ENCODE measurements at places on chromosomes 5 and 9.

- DNase-seq: no peak
Observed at GRCh38 chr9:9752722-9753121, 860.1 kb downstream of the PTPRD start.

DNA sequence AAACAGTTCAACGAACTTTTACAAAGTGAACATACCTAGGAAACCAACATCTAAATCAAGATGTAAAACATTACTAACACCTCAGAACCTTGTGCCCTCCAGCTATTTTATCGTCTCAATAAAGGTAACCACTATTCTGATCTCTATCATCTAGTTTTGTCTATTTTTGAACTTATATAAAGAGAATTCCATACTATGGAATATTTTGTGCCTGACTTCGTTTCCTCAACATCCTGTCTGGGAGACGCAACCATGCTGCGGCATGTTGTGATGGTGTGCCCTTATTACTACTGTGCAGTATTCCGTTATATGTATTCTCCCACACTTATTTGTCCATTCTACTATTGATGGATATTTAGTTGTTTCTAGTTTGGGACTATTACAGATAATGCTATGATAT is 99.2 kb downstream of the NR6A1 start:
- no peak for DNase-seq

DNA sequence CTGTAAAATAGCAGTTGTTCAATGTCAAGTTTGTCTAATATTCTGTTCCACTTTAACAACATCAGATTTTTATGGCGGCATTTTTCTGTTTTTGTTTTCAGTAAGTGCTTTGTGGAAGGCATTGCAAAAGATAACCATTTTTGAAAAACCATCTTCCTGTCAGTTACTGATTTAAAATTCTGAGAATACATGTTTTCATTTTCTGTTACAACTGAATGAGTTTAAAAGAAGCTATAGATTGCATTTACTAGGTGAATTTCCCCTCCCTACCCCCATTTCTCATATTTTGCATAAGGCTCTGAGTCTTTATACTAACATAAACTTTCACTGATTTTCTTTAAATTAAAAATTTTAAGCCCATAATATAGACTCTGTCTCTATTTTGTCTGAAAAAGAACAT is 4.6 kb upstream of the ERAP2 start:
- no peak for DNase-seq

DNA sequence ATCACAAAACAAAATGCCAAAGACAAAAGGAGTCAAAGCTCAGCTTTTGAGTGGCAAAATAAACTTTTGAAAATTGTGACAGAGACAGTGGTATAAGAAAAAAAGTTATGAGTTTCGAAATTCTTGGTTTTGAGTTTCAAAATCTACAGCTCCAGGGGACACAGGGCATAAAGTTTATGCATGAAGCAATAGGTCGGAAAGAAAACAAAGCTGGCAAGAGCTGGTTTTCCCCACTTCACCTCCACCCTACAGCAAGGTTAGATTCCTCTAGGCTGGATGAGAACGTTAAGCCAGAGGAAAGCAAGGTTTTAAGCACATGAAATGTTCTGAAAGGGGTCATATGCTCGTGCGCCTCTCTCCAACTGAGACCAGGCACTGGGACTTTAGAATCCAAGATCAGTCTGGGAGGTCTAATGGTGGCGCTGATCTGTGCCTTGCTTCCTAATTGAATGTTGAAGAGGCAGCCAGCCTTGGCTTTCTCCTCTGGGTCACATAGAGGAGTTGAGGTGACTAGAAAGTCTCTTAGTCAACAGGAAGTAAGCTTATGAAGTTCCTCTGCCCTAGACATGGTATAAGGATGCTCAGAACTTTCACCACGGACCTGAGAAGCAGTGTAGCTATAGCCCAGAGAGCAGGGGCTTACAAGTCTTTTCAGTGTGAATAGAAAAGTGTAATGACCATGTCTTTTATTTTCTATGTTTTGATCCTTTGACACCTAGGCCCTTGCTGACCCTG is 167.7 kb upstream of the DMAC1 start:
- DNase-seq: no peak

- no peak for DNase-seq
Observed at GRCh38 chr9:2568689-2569088, 52.9 kb upstream of the VLDLR start.

DNA sequence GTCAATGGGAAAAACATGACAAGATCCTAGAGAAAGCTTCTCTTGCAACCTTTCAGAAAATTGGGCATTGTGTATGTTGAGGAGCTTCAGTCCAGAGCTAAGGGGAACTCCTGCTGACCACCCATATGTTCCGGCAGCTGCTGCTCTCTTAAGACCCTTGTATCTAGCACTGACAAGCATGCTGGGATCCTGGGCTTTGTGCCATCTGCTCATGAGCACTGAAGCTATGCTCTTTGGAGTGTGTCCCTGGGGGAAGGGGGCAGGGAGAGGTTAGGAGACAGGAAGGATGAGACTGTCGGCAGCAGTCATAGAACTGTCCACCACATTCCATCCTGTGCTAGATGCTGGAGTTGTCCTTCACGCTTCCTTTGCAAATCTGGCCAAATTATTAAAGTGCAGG is 109.3 kb downstream of the JAKMIP2 start:
- no peak for DNase-seq

DNA sequence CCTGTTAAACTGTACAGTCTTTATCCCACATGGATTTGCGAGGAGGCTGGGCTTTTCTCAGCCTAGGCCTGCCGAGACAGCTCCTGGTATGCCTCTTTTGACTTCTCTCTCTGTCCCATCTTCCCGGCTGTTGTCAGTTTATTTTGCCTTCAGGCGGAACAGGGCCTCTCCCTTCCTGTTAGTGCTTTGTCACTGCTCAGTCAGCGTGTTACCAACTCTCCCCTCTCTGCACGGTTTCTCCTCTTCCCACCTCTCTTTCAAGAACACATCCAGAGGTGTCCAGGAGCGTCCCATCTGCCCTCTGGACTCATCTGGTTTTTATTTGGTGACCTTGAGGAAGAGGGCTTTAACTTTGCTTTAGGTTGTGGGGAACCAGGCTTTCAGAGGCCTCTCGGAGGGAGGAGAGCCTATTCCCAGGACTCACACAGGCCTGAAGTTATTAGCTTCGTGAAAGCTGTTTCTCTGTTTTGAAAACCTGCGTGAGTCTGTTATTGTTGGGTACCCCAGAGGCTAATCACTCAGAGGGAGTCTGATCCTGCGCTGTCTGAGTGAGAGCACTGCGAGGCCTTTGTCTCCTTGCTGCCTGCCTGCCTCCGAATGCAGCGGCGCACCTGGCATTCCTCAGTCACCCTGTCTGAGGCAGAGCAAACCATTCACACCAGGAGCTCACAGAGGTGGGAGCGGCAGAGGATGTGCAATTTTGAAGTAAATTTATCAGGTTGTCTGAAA is 234.4 kb upstream of the MPDZ start:
- DNase-seq: no peak

- no peak for DNase-seq
Observed at GRCh38 chr9:81649475-81650240, 39.7 kb downstream of the TLE1 start.

DNA sequence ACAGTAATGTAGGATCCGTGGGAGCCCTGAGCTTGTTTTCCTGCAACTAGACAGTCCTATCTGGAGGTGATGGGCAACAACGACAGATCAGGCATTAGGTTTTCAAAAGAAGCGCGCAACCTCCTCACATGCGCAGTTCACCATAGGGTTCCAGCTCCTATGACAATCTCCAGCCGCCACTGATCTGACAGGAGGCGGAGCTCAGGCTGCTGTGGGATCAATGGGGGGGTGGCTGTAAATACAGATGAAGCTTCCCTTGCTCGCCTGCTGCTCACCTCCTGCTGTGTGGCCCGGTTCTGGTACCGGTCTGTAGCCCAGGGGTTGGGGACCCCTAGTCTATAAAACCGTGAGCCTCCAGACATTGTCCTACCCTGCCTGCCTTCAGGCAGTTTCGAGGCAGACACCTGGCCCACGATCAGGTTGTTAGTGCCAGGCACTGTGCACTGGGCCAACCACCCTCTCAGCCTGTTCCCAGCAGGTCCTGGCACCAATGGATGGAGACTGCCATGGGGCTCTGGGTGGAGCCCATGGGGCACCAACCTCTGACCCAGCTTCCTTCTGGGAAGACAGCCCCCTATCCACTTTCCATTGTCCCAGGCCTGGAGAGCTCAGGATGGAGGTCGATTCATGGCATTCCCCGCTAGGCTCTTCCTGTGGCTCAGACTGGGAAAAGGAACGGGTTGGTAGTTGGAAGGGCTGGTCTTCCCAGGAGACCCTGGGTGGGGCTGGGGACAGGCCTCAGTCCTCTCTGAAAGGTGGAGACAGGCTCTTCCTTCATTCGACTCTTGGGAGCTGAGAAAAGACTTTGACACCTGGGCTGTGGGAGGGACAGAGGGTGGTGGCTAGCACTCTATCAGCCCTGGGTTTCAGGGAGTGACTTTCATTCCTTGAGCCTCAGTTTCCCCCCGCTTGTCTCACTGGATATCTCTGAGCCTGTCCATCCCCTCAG is 1.7 kb downstream of the ENDOG start:
- no peak for DNase-seq

GRCh38 chr9:13896922-13897835 is 416.8 kb downstream of the NFIB start:
- DNase-seq: no peak

DNA sequence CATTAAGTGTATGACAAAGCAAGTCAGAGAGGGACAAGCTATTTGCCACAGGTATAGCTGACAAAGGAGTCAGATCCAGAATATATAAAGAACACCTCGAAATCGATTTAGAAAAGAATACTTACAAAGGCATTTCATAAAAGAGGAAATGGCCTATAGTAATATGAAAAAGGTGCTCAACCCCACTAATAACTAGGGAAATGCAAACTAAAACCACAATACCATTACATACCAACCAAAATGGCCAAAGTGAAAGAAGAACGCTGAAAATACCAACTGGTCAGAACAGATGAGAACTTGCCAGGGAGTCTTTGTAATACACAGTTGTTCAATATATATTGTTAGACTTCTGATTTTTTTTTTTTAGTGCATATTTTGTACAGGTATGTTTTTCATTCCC is 152.9 kb downstream of the CDC42SE2 start:
- no peak for DNase-seq

DNA sequence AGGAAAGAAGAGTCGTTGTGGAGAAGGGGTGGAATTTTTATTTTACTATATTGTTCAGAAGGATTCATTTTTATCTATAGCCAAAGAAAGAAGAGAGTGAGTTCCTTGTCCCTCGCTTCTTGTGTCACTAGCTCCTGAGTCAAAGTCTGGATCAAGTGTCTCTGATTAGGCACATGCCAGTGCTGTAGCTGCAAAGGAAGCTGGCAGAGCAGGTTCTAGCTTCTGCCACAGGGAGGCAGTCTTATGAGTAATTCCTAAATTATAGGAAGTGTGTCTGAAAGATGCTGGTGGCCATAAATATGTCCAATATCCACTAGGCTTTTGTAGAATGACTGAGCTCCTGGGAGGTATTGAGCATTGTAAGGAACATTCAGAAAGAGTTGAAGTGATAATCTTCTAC is 84.7 kb downstream of the DOCK2 start:
- DNase-seq: no peak

DNA sequence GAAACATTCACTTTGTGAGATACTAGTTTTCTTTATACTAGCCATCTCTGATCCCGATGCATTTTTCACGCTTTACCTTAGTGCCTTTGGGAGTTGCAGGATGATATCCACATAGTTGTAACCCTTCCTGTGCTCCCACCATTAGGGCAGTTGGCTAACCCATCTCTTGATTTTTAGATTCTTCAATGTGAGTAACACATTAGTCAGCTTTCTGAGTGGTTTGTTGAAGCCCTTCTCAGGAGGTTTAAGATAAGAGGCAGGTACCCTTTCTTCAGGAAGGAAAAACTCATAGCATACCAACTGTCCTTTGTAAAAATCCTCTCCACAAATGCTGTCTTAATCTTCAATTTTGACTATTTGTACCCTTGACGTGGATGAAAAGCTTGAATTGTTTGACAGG is 392.3 kb downstream of the DMAC1 start:
- no peak for DNase-seq

DNA sequence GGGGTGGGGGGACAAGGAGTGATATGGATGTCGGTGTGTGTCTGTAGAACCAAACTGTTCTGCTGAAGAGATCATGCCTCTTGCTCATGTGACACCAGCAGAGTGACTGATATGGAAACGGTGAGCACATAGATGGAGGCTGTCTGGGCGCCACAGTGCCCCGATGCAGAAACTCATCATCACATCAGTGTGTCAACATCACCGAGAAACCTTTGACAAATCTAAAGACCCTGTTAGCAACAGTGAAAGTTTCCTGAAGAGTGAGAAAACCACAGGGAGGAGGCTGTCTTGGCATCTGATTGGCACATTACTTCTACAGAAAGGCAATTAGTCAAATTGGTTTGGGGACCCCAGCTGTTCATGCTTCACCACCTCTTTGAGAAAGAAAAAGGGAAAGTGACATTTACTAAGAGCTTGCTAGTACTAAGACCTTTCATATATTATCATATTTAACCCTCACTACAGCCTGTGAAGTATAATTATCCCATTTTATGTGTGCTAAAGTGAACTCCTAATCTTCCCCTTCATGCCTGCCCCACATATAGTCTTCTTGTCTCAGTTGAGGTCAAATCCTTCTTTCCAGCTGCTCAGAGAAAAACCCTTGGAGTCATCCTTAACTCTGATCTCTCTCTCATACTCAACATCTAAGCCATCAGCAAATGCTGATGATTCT is 25.6 kb downstream of the CSF2 start:
- DNase-seq: peak; percentile 64

GRCh38 chr5:88113429-88113828 is 155.2 kb downstream of the TMEM161B start:
- no peak for DNase-seq

DNA sequence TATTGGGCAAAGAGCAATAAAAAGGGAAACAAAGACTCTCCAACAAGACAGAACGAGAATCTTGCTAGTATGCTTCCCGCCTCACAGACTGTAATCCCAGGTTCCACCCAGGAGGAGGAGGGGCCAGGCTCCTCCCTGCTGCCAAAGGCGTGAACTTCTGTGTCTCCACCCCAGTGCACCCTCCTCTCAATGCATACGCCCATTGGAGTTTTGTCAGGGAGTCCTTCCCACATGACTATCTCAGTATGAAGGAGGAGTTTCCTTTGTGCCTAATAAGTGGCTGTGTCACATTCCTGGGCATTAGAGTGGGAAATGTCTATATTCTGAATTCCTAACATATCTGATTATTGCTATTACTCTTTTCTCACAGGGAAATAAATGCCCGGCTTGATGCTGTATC is 106.4 kb upstream of the DHFR start:
- DNase-seq: no peak

- DNase-seq: no peak
Observed at GRCh38 chr9:80156262-80156661, 584.5 kb downstream of the TLE4 start.

DNA sequence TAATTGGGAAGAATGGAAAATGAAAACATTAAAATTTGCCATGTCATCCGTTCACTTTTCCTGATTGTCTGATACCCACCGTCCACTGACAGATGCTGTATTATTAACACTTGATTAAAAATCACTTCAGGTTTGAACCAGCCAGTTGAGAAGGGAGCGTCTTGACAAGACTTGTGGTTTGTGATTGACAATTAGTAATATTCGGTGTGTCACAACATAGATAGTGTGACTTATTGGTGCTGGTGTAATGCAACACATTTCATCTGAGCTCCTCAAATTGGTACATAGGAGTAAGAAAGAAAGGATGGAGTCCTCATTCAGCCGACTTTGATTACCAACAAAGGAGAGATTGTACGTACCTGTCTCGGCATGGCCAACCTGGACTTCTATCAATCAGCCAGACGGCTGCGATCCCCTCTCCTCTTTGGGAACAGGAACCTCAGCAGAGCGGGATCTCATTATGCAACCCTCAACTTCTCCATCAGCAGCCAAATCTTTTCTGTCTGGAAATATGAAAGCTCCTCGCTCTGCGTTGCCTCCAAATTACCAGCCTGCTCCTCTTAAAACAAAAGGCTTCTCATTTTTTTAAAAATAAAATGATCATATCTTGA is 211.7 kb upstream of the MVB12B start:
- no peak for DNase-seq
